ENCODE measurements at places on chromosomes 13 and 19. TPM values are rescaled to one million over a fixed set of nuclear protein-coding genes. Genes with fewer than 3 reads are reported as not detected.
A peak's percentile ranks its signal among the peaks of the same experiment; 100 is the strongest.

- no peaks in the 10 kb centered on the region for H3K27me3 ChIP-seq
- no peak for DNase-seq
- H3K4me1 ChIP-seq: no peaks in the 10 kb centered on the region
- no peak overlapping the region for H3K4me3 ChIP-seq
- H3K36me3 ChIP-seq: peaks cover 22% of the 10 kb centered on the region
- peak overlapping the region; percentile 95 for H3K27ac ChIP-seq
Observed at GRCh38 chr19:756236-756635, 5.3 kb downstream of the MISP start.

GRCh38 chr13:79227418-79227817 is 178.6 kb downstream of the RBM26 start:
- DNase-seq: no peak
- peaks cover 11% of the 10 kb centered on the region for H3K27me3 ChIP-seq
- no peaks in the 10 kb centered on the region for H3K36me3 ChIP-seq
- H3K4me1 ChIP-seq: no peaks in the 10 kb centered on the region

DNA sequence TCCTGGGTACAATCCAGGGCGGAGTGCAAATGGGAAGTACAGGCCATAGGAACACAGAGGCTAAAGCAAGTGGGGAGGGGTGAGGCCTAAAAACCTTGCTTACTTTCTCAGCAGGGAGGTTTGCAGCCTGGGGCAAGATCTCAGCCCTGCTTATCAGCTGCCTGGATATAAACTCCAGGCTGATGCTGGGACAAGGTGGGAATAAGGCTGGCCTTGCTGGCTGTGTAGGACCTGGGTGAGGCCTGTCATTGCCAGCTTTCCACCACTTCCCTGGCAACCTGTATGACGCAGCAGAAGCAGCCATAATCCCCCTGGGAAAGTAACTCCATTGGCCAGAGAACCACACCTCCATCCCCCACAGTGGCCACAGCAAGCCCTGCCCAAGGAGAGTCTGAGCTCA is 279.1 kb upstream of the ATXN8OS start:
- no peaks in the 10 kb centered on the region for H3K4me1 ChIP-seq
- H3K27ac ChIP-seq: no peak overlapping the region
- H3K4me3 ChIP-seq: no peak overlapping the region
- DNase-seq: no peak
- no peaks in the 10 kb centered on the region for H3K36me3 ChIP-seq
- H3K27me3 ChIP-seq: no peaks in the 10 kb centered on the region

DNA sequence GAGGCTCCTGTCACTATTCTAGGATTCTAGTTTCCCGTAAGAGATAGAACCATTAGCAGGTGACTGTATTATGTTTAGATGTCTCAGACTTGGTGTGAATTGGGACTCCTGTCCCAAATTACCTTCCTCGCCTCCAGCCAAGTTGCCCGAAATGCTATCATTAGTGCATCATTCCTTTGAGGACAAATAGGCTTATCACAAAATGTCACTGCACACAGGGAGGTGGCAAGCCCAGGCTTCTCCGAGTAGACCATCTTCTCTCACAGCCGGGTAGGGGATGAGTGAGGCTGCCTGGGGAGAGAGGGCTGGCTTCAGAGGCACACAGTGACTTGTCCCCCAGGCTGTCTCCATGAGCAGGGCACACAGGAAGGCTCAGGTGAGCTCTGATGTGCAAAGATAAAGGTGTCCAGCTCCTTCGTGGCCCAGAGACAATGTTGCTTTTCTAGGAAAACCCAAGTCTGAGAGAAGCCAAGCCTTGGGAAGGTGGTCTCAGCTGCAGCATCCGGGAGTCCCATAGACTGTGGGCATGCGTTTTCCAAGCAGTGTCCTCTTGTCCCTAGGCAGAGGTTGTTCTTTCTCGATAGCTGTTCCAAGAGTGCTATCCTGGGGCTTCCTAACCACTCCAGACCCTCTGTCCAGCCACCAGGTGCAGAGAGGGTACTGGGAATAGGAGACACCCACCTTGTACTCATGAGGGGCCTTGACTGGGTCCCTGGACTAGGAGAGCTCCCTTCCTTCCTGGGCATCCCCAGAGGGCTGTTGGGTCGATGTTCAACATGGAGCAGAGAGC is 163.1 kb upstream of the TSHZ3 start:
- H3K27ac ChIP-seq: no peak overlapping the region
- no peak for DNase-seq
- H3K36me3 ChIP-seq: no peaks in the 10 kb centered on the region
- no peaks in the 10 kb centered on the region for H3K4me1 ChIP-seq
- H3K4me3 ChIP-seq: no peak overlapping the region

DNA sequence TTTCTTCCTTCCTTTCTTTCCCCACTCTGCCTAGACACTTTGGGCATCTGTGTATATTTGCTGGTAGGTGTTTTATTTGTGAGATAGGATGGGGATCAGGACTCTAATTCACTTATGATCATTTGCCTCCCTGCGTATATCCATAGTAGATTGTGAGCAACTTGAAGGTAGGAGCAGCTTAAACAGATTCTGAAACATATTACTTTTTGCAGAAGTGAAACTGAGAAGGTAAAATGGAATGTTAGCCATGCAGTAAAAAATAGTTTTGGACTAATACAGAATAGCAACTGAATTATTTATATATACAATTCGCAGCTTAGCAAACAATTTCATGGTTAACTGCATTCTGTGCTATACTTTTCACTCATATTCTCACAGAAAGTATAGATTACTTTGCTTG is 38.7 kb downstream of the RNF6 start:
- H3K27me3 ChIP-seq: no peaks in the 10 kb centered on the region
- no peaks in the 10 kb centered on the region for H3K4me1 ChIP-seq
- no peaks in the 10 kb centered on the region for H3K36me3 ChIP-seq
- H3K4me3 ChIP-seq: no peak overlapping the region

GRCh38 chr19:2811735-2812413 is 7.8 kb upstream of the ZNF554 start:
- peaks cover 9% of the 10 kb centered on the region for H3K36me3 ChIP-seq
- H3K4me3 ChIP-seq: peak overlapping the region; percentile 46
- DNase-seq: peak; percentile 32
- H3K27me3 ChIP-seq: no peaks in the 10 kb centered on the region

DNA sequence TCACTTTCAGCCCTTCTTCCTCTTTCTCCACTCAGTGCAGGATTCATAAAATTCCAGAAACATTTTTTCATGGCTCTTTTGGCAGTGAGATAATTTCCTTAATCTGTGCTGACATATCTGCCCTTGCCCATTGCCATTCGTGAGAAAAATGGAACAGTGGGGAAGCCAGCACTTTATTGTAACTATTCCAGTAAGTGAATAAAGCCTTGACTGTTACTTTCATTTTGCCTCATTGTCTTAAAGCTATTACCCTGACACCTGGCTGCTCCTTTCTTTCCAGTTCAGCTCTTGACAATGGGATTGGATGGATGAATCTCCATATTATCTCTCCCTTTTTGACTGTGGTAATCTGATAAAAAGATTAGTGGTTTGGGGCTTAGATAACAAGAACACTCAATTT is 1068.1 kb upstream of the PCDH20 start:
- H3K36me3 ChIP-seq: no peaks in the 10 kb centered on the region
- no peak overlapping the region for H3K4me3 ChIP-seq
- DNase-seq: no peak
- H3K4me1 ChIP-seq: no peaks in the 10 kb centered on the region
- no peaks in the 10 kb centered on the region for H3K27me3 ChIP-seq
- H3K27ac ChIP-seq: no peak overlapping the region

DNA sequence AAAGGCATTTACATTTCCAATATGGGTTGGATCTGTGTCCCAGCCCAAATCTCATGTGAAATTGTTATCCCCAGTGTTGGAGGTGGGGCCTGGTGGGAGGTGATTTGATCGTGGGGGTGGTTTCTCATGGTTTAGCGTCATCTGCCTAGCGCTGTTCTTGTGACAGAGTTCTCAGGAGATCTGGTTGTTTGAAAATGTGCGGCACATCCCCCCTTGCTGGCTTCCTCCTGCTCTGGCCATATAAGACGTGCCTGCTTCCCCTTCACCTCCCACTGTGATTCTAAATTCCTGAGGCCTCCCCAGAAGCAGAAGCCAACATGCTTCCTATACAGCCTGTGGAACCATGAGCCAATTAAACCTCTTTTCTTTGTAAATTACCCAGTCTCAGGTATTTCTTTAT is 126.2 kb upstream of the FNDC3A start:
- no peak overlapping the region for H3K27ac ChIP-seq
- no peaks in the 10 kb centered on the region for H3K27me3 ChIP-seq
- no peaks in the 10 kb centered on the region for H3K4me1 ChIP-seq
- no peak for DNase-seq
- H3K4me3 ChIP-seq: no peak overlapping the region

GRCh38 chr13:29978211-29978610 is 127.8 kb upstream of the UBL3 start:
- DNase-seq: no peak
- H3K27me3 ChIP-seq: no peaks in the 10 kb centered on the region
- no peaks in the 10 kb centered on the region for H3K4me1 ChIP-seq
- H3K4me3 ChIP-seq: no peak overlapping the region
- H3K36me3 ChIP-seq: no peaks in the 10 kb centered on the region

DNA sequence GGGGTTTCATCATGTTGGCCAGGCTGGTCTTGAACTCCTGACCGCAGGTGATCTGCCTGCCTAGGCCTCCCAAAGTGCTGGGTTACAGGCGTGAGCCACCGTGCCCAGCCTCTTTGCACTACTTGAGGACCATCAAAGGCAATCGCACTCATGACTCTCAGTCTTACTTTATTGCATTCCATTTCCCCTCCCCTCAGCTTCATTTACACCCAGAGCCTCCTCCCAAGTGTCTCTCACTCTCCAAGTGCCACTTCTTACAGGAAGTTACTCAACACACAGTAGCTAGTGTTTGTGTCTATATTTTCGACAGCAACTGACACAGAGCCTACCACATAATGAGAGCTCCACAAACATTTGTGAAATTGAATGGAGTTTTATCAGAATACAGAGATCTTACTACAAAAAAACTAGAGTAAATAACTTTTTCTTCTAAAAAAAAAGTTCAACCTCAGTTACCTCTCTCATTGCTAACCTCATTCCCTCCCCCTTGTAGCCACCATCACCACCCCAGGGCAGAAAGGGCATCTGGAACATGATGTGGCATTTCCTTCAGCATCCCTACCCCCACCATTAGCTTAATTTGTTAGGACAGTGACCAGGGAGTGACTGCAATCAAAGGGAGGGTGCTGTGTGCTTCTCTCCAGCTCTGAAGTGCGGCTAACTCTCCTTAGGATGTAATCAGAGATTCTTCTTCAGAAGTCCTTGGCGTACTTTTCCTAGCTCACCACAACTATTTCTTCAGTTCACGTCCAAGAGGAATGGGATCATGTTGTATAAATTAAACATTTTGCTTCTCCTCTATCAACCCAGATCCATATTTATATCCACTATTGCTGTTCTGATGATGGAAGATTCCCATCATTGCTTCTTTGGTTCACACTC is 17.0 kb upstream of the RUBCNL start:
- no peaks in the 10 kb centered on the region for H3K27me3 ChIP-seq
- no peaks in the 10 kb centered on the region for H3K4me1 ChIP-seq
- H3K36me3 ChIP-seq: no peaks in the 10 kb centered on the region
- no peak overlapping the region for H3K27ac ChIP-seq

- no peaks in the 10 kb centered on the region for H3K36me3 ChIP-seq
- H3K27ac ChIP-seq: no peak overlapping the region
- no peaks in the 10 kb centered on the region for H3K27me3 ChIP-seq
- H3K4me3 ChIP-seq: no peak overlapping the region
- H3K4me1 ChIP-seq: peaks cover 4% of the 10 kb centered on the region
- no peak for DNase-seq
Observed at GRCh38 chr13:95250961-95251360, 50.3 kb downstream of the ABCC4 start.

GRCh38 chr19:768424-768823 is 17.5 kb downstream of the MISP start:
- H3K27ac ChIP-seq: no peak overlapping the region
- no peaks in the 10 kb centered on the region for H3K4me1 ChIP-seq
- no peak for DNase-seq
- H3K36me3 ChIP-seq: no peaks in the 10 kb centered on the region

GRCh38 chr19:33191501-33191900 is 2.6 kb upstream of the LRP3 start:
- H3K4me1 ChIP-seq: peaks cover 8% of the 10 kb centered on the region
- H3K27ac ChIP-seq: no peak overlapping the region
- H3K27me3 ChIP-seq: peaks cover 2% of the 10 kb centered on the region
- H3K4me3 ChIP-seq: no peak overlapping the region
- peaks cover 2% of the 10 kb centered on the region for H3K36me3 ChIP-seq

- no peak for DNase-seq
- H3K27me3 ChIP-seq: no peaks in the 10 kb centered on the region
- H3K4me1 ChIP-seq: peaks cover 3% of the 10 kb centered on the region
- no peak overlapping the region for H3K4me3 ChIP-seq
Observed at GRCh38 chr19:34633802-34634201, 43.2 kb downstream of the SCGB2B2 start.

- no peaks in the 10 kb centered on the region for H3K36me3 ChIP-seq
- H3K27me3 ChIP-seq: no peaks in the 10 kb centered on the region
- no peak overlapping the region for H3K27ac ChIP-seq
- H3K4me3 ChIP-seq: no peak overlapping the region
- no peak for DNase-seq
- no peaks in the 10 kb centered on the region for H3K4me1 ChIP-seq
Observed at GRCh38 chr19:16297575-16298178, 26.9 kb upstream of the KLF2 start.

The HSD17B14 gene
- 4.4 TPM for polyA plus RNA-seq

The ZNF470 gene
- 0.67 TPM for polyA plus RNA-seq

The PSMD8 gene
- 182 TPM for polyA plus RNA-seq

The MEIOSIN gene
- not detected for polyA plus RNA-seq

The DDX39A gene
- polyA plus RNA-seq: 61.9 TPM
